ENCODE measurements at places on chromosomes 1 and 21.

- DNase-seq = no peak
Measured at GRCh38 chr1:22876359-22877111, 96.1 kb downstream of the LACTBL1 start.

DNA sequence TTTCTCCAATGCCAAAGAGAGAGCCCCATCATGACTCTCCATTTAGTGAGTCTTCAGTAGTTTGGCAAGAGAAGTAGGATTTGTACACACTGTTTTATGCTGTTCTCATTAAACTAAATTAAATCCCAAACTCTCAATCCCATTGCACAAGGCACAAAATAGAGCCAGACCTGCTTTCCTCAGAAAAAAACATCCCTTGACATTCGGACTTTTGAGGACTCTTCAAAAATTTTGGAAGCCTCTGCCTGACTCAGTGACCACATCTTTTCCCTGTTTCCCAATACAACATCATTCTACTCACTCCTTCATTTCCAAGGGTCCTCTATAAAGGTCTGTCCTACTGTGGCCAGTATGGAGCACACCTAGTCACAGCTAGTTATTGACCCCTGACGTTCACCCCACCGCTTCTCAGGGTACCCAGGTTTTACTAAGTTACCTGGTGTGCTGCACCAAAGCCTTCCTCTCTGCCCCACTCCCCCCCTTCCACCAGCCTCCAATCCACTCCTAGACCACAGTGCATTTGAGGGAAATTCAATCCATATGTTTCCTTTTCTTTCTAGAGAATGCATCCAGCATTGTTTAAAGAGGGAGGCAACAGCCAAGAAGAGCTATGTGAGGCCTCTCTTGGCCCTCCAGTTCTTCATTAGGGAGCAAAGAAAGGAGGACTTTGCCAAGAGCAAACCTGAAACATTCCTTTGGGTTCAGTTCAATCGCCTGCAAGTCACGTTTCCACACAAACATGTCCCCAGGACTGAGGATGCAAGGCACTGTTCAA lies 428.7 kb downstream of the PLPP3 start:
- no peak for DNase-seq

DNA sequence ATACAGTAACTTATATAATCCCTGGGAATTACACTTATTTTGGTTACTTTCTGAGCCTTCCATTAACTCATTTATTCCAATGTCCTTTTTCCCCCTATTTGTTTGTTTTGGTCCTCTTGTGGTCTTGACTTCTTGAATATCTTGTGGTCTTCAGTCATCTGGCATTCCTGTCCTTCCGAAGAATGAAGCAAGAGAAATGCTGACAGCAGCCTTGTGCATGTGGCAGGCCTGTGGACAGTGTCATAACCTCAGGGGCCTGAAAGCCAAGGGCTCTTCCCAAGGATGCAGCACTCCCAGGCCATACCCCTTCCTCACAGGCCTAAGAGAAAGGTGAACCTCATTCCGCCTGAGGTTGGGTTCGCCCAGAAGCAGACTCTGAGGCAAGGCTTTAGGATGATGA lies 470.2 kb downstream of the DISC1 start:
- DNase-seq = no peak

DNA sequence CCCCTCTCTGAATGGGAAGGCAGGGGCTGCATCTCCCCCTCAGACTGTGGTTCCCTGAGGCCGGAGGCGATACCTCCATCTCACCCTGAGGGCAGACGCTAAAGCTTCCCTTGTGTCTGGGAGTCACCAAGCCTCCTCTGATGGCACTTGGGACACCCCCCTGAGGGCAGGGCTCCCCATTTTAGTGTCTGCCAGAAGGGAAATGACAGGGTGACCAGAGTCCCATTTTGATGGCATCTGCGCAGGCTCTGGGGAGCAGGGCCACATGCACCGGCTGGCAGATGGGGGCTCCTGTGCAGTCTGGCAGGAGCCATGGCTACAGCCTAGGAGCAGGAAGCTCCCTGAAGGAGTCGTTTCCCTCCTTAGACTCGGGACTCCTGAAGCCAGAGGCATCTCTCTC lies 1.7 kb downstream of the S100A2 start:
- no peak for DNase-seq

GRCh38 chr21:44846485-44847260 lies 26.8 kb downstream of the PTTG1IP start:
- DNase-seq = peak; percentile 62

- no peak for DNase-seq
Measured at GRCh38 chr1:92701147-92701546, 83.8 kb downstream of the EVI5 start.

- DNase-seq = no peak
Measured at GRCh38 chr1:116889380-116889779, 20.3 kb upstream of the PTGFRN start.

DNA sequence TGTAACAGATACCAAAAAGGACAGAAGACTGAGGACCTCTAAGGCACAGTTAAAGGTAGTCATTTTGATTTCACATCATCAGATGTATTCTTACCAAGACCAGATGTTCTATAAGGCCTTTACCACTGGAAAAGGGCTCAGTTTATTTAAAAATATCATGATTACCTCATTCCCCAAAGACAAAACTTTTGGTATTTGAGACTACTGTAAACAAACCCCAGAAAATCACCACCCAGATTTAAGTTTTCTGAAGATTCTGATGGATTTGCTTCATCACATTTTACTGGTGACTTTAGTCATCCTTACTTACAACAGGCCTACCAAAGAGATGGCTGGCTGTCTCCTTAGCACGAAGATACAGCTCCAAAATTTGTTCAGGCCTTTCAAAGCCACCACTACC lies 8.3 kb downstream of the ENAH start:
- no peak for DNase-seq

GRCh38 chr1:22717037-22717760 lies 6.6 kb downstream of the EPHB2 start:
- no peak for DNase-seq

GRCh38 chr1:154711416-154711815 lies 103.4 kb upstream of the ADAR start:
- DNase-seq = no peak

GRCh38 chr1:224430511-224431113 lies 4.0 kb downstream of the WDR26 start:
- DNase-seq = peak; percentile 14

DNA sequence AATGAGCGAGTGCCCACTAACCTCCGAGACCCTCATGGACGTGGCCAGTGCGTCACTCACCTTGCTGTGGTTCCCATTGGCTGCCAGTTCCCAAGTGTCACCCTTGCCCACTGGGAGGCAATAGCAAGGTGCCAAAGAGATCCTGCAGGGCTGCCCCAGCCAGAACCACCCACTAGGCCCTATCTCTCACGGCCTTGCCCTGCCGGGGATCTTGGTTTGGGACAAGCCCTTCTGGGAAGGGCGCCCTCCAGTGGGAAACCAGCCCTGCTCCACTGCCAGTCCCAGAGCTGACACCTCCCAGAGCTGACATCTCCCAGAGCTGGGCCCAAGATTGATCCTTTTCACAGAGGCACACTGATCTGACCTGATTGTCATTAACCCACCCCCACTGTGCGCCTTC lies 2.1 kb upstream of the SELENON start:
- DNase-seq = peak; percentile 40

GRCh38 chr1:27162090-27162489 lies 7.2 kb upstream of the SLC9A1 start:
- DNase-seq = no peak

- DNase-seq = no peak
Measured at GRCh38 chr1:225257081-225257480, 170.8 kb downstream of the LBR start.

DNA sequence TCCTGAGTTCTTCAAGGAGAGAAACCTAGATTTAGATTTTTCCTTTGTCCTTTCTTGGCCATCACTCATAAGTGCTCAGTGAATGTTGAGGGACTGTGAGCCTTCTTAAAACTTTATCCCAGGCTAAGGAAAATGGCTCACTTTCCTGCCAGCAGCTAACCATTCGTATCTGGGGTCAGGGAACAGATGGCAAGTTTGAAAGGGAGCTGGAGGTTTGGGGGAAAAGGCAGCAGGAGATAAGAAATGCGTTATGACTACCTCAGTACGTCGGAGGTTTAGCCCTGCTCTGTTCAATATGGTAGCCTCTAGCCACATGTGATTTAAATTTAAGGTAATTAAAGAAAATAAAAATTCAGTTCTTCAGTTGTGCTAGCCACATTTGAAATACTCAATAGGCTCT lies 13.3 kb downstream of the RRP15 start:
- no peak for DNase-seq

GRCh38 chr1:97905141-97905940 lies 15.5 kb downstream of the DPYD start:
- no peak for DNase-seq

DNA sequence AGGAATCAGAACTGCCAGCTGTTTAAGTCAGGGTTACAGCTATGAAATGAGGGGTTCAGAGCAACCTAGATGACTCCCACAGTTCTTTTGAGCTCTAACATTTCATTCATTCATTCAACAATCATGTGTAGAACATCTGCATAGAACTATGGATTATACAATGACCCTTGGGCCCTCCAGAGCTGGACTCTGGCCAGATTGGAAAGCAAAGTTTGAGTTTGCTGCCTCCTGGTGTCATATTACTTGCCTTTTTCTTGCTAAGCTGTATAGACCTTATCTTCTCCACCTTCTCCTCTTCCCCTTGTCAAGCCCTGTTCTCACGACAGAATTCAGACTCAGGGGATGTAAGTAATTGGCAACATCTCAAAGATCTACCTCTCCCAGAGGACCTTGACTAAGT lies 4.0 kb downstream of the CASQ2 start:
- peak; percentile 77 for DNase-seq

DNA sequence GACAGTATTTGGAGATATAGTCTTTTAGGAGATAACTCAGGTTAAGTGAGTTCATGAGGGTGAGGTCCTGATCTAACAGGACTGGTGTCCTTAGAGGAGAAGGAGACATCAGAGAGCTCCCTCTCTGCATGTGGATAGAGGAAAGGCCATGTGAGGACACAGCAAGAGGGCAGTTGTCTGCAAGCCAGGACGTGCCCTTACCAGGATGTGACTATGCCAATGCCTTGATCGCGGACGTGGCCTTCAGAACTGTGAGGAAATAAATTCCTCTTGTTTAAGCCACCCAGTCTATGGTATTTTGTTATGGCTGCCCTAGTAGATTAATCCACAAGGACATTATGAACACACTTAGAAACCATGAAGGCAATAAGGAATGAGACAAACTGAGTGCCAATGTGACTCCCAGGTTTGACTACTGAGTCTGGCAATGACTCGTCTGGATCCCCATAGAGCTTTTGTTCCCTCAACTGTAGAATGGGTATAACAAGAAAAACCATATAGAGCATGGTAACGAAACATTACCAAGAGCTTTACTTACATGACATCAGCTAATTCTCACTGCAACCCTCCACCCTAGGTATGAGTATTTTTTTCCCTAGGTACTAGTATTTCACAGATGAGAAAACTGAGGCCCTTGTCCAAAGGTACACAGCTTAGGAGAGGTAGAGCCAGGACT lies 6.5 kb downstream of the URB1 start:
- DNase-seq = no peak

GRCh38 chr1:64469977-64470664 lies at the start of gene CACHD1:
TSS of gene CACHD1 (plus strand) at chr1:64470129. CDS start at chr1:64470745, 616 bp downstream.
- DNase-seq = peak; percentile 38

- no peak for DNase-seq
Measured at GRCh38 chr21:43306391-43306790, 120.5 kb downstream of the SIK1 start.

- no peak for DNase-seq
Measured at GRCh38 chr1:243587823-243588560, 262.1 kb downstream of the AKT3 start.

GRCh38 chr21:8993284-8993942 lies 1528.0 kb upstream of the TPTE start:
- no peak for DNase-seq

- DNase-seq = no peak
Measured at GRCh38 chr1:12167493-12168429, 970 bp downstream of the TNFRSF1B start.

- peak; percentile 47 for DNase-seq
Measured at GRCh38 chr1:168469690-168470089, 74.1 kb downstream of the XCL2 start.

DNA sequence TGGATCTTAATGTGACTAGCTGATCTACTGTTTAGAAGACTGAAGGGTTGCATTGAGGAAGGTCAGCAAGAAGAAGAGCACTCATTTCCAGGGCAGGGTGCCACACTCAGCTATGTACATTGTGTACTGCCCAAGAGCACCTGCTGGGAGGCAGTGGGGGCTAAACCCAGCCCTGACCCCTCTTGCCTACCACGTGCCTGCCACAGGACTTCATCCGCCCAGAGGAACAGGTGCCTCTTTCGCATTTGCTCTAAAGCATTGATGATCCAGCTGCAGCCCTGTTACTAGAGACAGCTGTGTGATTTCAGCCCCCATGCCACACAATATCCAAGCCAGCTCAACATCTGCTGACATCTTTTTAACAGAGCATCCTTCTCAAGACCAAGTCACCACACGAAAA lies 341.8 kb downstream of the LMX1A start:
- DNase-seq = no peak

GRCh38 chr1:150207281-150207971 lies 28.5 kb downstream of the ANP32E start:
- no peak for DNase-seq

DNA sequence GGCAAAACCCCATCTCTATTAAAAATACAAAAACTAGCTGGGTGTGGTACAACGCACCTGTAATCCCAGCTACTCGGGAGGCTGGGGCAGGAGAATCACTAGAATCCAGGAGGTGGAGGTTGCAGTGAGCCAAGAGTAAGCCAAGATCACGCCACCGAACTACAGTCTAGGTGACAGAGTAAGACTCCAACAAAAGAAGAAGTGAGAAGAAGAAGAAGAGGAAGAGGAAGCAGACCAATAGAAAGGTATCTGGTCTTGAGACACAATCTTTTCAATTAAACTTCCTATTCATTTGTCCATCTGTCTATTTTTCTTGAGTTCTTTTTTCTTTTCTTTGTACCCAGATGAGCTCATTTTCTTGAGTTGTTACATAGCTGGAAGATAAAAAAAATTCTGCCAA lies 55.7 kb upstream of the ACADM start:
- no peak for DNase-seq

- DNase-seq = no peak
Measured at GRCh38 chr1:3525551-3526482, 71.4 kb downstream of the ARHGEF16 start.

DNA sequence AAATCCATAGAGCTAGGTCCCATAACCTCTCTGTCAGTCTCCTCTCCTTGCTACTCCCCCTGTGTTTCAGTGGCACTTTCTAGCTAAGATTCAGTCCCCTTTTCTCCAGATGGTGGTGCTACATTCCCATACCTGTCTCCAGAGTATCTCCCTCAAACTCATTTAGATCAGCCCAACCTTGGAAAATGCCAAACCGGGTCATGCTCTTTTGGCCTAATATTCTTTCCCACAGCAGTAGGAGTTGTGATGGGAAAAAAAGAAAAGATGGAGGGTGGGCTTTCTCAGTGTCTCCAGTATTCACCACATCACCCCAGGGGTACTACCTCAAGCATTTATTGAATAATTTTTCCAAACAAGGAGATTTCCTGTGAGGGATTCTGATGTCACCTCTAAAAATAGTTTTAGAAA lies 3.2 kb upstream of the RXFP4 start:
- DNase-seq = peak; percentile 35
